Vagina (tissue), 2 donors: ENCODE measurements at places on chromosomes 6 and 20. TPM values are rescaled to one million over a fixed set of nuclear protein-coding genes. Genes with fewer than 3 reads are reported as not detected.

DNA sequence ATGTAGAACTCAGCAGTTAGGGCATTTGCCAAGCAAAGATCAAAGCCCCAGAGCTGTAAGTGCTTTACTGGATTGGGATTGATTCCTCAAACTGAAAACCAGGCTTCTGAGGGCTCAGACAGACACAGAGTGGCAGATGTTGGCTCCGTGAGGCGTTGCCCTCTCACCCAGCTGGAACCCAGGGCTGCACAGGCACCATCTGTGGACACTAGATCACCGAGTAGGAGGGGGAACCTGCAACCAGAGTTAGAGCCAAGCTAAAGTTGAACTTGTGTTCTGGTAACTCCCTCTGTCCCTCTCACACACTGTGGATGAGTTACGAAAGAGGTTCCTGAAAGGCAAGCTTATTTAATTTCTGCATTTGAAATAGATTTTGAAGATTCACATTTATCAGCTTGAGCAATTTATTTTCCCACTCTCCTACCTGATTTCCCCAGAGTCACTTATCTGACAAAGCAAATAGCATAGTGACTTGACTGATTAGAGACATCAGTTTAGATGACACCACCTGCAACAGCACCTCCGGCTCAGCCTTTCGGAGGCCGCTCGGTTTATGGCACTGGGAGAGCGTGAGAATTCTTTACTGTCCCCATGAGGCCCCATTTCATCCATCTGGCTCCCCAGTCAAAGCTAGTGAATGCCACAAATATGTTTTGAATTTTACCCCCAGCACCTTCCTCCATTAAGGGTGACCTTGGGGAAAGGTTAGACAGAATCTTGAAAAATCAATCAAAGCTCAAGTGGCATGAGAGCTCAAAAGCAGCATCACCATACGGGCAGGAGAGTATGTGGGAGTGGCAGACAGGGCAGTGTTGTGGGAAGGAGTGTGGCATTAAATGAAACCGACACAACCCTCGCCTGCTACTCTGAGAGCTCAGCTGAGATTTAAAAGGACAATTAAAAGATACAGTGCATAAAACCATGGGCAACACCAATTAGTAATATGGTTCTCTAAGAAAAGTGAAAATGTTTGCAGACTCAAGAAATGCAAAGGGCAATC lies 48.5 kb downstream of the RPF2 start:
- no peaks in the 10 kb centered on the region for H3K27me3 ChIP-seq
- no peak overlapping the region for H3K4me3 ChIP-seq
- H3K36me3 ChIP-seq: peaks cover 19% of the 10 kb centered on the region
- H3K4me1 ChIP-seq: peaks cover 9% of the 10 kb centered on the region

- H3K36me3 ChIP-seq: no peaks in the 10 kb centered on the region
- no peak for DNase-seq
- no peaks in the 10 kb centered on the region for H3K27me3 ChIP-seq
- H3K4me3 ChIP-seq: no peak overlapping the region
- H3K4me1 ChIP-seq: peaks cover 33% of the 10 kb centered on the region
These were observed 2.2 kb upstream of the ASCC3 start for GRCh38 chr6:100883347-100883746.

- no peaks in the 10 kb centered on the region for H3K36me3 ChIP-seq
- no peak for DNase-seq
- no peak overlapping the region for H3K4me3 ChIP-seq
- no peaks in the 10 kb centered on the region for H3K27me3 ChIP-seq
- no peak overlapping the region for H3K27ac ChIP-seq
- H3K4me1 ChIP-seq: no peaks in the 10 kb centered on the region
These were observed 14.9 kb downstream of the IL17A start for GRCh38 chr6:52201046-52201445.

DNA sequence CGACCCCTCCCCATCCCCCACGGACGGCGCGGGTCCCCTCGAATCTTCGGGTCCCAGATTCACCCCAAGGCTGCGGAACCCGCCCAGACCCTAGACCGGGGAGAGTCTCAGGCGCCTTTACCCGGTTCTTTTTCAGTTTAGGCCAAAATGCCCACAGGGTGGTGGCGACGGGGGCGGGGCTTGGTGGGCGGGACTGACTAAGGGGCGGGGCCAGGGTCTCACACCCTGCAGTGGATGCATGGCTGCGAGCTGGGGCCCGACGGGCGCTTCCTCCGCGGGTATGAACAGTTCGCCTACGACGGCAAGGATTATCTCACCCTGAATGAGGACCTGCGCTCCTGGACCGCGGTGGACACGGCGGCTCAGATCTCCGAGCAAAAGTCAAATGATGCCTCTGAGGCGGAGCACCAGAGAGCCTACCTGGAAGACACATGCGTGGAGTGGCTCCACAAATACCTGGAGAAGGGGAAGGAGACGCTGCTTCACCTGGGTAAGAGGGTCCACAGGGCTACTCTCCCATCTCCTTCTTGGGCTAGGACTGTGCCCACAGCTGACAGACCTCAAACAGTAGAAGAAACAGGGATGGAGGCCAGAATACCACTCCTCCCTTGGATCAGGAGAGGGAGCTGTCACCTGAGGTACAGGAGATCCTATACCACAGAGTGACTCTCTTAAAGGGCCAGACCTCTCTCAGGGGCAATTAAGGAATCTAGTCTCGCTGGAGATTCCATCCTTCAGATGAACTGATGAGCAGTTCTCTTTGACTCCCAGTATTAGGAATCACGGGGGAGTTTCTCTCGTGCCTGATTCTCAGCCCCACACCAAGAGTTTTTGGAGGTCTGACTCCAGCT lies 942 bp downstream of the HLA-E start:
- no peak for DNase-seq
- peaks cover 44% of the 10 kb centered on the region for H3K4me1 ChIP-seq
- no peaks in the 10 kb centered on the region for H3K27me3 ChIP-seq
- H3K36me3 ChIP-seq: no peaks in the 10 kb centered on the region
- H3K27ac ChIP-seq: peak overlapping the region; percentile 100
- H3K4me3 ChIP-seq: peak overlapping the region; percentile 100

- no peak for DNase-seq
- no peak overlapping the region for H3K4me3 ChIP-seq
- H3K27ac ChIP-seq: no peak overlapping the region
- no peaks in the 10 kb centered on the region for H3K36me3 ChIP-seq
These were observed 138.2 kb upstream of the PLCB4 start for GRCh38 chr20:8930726-8931125.

DNA sequence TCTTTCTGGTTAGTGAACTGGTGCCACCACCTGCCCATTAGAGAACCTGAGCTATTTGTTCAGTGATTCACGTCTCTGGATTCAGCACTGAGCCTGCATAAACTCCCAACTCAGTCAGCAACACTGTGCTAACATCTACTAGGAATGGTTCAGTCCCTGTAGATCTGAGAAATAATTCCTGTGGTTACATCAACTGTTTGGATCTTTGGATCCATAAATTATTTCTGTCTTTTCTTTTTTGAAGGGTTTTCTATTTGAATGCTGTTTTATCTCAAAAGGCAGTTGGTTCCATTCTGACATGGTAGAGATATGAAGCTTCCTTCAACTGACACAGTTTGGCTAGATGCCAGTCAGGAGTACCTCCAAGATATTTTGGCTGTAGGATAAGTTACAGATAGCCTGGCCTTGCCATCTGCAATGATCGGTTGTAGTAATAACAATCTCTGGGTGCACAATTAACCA lies 125.9 kb downstream of the TRMT11 start:
- H3K27me3 ChIP-seq: no peaks in the 10 kb centered on the region
- no peak for DNase-seq
- no peak overlapping the region for H3K27ac ChIP-seq
- no peaks in the 10 kb centered on the region for H3K36me3 ChIP-seq
- peaks cover 5% of the 10 kb centered on the region for H3K4me1 ChIP-seq

- H3K27me3 ChIP-seq: no peaks in the 10 kb centered on the region
- no peak for DNase-seq
- H3K36me3 ChIP-seq: peaks cover 21% of the 10 kb centered on the region
- no peak overlapping the region for H3K4me3 ChIP-seq
- no peak overlapping the region for H3K27ac ChIP-seq
These were observed 10.8 kb upstream of the ANKRD60 start for GRCh38 chr20:58239216-58239615.

GRCh38 chr6:108588586-108588985 lies 27.9 kb downstream of the FOXO3 start:
- no peaks in the 10 kb centered on the region for H3K27me3 ChIP-seq
- DNase-seq: no peak
- H3K4me3 ChIP-seq: peak overlapping the region; percentile 20
- H3K27ac ChIP-seq: peak overlapping the region; percentile 83
- H3K36me3 ChIP-seq: no peaks in the 10 kb centered on the region

GRCh38 chr6:169983651-169984050 lies 232.2 kb downstream of the ERMARD start:
- no peak for DNase-seq
- no peak overlapping the region for H3K4me3 ChIP-seq
- H3K36me3 ChIP-seq: no peaks in the 10 kb centered on the region

DNA sequence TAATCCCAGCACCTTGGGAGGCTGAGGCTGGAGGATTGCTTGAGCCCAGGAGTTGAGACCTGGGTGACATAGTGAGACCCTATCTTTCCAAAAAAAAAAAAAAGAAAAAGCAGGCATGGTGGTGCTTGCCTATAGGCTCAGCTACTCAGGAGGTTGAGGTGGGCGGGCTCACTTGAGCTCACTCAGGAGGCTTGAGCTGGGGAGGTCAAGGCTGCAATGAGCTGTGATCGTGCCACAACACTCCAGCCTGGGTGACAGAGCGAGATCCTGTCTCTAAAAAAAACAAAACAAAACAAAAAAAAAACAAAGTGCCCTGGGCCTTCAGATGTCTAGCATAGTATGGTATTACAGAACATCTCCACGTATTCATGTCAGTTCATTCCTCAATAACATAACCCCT lies 42.9 kb downstream of the ZFAND3 start:
- H3K36me3 ChIP-seq: no peaks in the 10 kb centered on the region
- H3K4me1 ChIP-seq: peaks cover 63% of the 10 kb centered on the region
- H3K4me3 ChIP-seq: no peak overlapping the region
- H3K27me3 ChIP-seq: no peaks in the 10 kb centered on the region

DNA sequence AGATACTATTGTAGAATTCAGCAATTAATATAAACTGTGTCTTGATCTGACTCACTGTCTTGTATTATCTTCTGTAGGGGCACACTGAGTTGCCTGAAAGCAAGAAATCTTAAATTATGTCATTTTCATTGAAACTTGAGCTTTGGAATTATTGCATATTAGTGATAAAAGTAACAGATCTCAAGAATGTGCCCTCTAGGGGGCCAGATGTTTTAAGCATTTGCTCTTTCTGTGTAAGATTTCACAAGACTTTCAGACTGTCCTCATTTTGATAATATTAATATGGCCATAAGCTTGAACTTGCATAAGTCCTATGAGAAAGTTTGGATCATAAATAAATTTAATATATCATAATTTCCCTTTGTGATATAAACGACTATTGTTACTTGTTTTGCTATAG lies 55.5 kb upstream of the MYO6 start:
- no peak for DNase-seq
- peaks cover 38% of the 10 kb centered on the region for H3K36me3 ChIP-seq
- no peak overlapping the region for H3K4me3 ChIP-seq
- H3K4me1 ChIP-seq: no peaks in the 10 kb centered on the region
- no peak overlapping the region for H3K27ac ChIP-seq

DNA sequence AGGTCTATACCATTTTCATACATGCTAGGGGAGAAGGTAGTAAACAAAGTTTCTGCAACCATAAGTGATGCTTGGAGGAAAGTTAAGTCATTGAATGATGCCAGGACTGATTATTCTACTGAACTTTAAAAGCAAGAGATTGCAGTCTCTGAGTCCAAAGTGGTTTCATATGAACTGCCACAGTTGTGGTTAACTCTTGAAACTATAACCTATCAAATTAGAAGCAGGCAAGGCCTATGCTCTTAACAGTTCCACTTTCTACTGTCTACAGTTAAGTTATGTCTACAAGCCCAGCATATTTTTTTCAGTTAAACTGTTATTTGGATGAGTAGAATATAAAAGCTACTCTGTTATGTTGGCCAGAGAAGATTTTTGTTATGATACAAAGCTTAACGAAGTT lies 326.5 kb upstream of the RUNX2 start:
- H3K27ac ChIP-seq: no peak overlapping the region
- DNase-seq: no peak
- H3K36me3 ChIP-seq: no peaks in the 10 kb centered on the region
- no peak overlapping the region for H3K4me3 ChIP-seq
- H3K27me3 ChIP-seq: no peaks in the 10 kb centered on the region

- H3K4me1 ChIP-seq: no peaks in the 10 kb centered on the region
- H3K4me3 ChIP-seq: no peak overlapping the region
- peaks cover 47% of the 10 kb centered on the region for H3K36me3 ChIP-seq
- H3K27me3 ChIP-seq: no peaks in the 10 kb centered on the region
These were observed 33.5 kb downstream of the DYNLT1 start for GRCh38 chr6:158611039-158611438.

- no peak overlapping the region for H3K27ac ChIP-seq
- peaks cover 13% of the 10 kb centered on the region for H3K4me1 ChIP-seq
- H3K36me3 ChIP-seq: no peaks in the 10 kb centered on the region
- H3K4me3 ChIP-seq: no peak overlapping the region
These were observed 37.9 kb downstream of the NEDD9 start for GRCh38 chr6:11194356-11195218.

DNA sequence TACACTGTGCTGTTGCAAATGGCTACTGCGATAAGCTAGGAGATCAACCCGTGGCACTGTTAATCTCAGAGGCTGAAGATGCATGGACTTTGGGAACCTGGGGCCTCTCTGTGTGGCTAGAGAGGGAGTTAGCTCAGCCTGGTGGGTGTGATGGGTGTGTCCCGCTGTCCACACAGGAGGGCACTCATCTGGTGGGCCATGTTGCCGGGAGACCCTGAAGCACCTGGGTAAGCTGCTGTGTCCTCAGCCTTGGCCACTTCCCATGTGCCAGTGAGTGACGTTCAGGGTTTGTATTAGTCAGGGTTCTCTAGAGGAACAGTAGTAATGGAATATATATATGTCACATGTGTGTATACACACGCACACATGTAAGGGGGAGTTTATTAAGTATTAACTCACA lies 132.7 kb downstream of the ERMARD start:
- H3K4me3 ChIP-seq: no peak overlapping the region
- H3K27me3 ChIP-seq: no peaks in the 10 kb centered on the region
- H3K4me1 ChIP-seq: no peaks in the 10 kb centered on the region
- H3K27ac ChIP-seq: no peak overlapping the region
- no peaks in the 10 kb centered on the region for H3K36me3 ChIP-seq

ESR1 gene
- 50.3 TPM for total RNA-seq

SAPCD1 gene
- total RNA-seq: not detected

WFDC10B gene
- total RNA-seq: not detected

C6orf163 gene
- 2.0 TPM for total RNA-seq

EFCAB8 gene
- total RNA-seq: not detected

COL11A2 gene
- 0.25 TPM for total RNA-seq
